Endothelial cell of umbilical vein (primary cell): ENCODE measurements at places on chromosomes 4 and X. TPM values are rescaled to one million over a fixed set of nuclear protein-coding genes. Genes with fewer than 3 reads are reported as not detected.

SPOCK3 gene
- 0.06 and 0.10 TPM in 2 replicates for polyA plus RNA-seq

TLR2 gene
- polyA plus RNA-seq = 0.24 and 0.29 TPM in 2 replicates

DNA sequence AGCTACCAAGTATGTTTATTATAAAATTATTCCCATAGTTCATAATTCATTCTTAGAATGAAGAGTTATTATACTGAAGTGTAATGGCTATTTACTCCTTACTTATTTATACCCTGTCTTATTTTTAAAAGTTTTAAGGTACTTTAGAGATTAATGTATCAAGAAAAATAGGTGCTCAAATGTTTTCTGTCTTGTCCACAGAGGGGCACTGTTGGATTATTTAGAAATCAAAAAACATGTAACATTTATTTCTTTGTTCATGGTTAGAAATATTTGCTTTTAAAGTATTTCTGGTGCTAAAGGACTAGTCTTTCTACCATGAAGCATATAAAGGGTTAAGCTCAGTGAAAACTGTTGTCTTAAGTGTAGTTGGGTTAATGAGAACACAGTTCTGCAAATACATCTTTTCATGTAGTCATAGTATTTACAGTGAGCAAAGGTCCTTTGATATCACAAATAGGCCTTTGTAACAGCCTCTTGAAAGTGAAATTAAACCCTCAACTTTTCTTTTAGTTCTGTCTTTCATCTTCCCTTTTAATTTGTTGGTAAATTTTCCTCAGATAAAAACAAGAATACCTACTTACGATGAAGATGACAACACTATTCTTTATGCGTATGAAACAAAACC is 7.7 kb downstream of the SCML1 start:
- DNase-seq = peak; percentile 21

DNA sequence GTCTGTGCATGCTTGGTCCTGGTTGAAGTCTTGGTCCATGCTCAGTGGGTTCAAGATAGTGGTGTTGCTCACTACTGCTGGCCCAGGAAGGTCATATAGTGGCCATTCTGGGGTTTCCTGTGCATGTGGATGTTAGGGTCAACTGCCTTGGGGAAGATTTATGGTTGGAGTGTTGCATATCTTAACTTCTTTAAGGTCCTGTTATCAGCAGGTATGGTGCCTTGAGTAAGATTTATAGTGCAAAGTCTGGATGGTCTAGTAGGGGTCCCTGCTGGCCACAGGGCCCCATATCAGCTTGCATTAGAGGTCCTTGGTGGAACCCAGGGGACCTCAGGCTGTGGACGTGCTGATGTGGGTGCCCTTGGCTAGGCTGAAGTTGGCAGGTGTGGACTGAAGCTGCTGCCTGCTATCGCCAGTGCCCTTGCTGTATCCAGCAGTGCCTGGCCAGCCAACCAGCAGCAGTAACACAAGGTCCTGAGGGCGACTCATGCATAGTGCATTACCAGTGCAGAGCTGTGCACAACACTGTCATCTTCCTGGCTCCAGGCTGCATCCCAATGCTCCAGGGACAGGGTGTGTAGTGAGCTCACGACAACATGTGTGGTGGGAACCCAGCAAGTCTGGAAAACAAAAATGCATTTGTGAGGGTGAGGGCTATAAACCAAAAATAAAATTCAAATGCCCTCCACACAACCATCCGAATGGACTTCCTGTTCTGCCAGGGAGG is 61.0 kb downstream of the BEX3 start:
- DNase-seq = no peak
